Stimulated activated CD4-positive, alpha-beta T cell treated with anti-CD3 and anti-CD28 coated beads, Interleukin-12 subunit alpha, Interleukin-12 subunit beta, amount 100 ng/mL, for 4 hours (primary cell): ENCODE measurements at places on chromosomes 11 and 22.

DNA sequence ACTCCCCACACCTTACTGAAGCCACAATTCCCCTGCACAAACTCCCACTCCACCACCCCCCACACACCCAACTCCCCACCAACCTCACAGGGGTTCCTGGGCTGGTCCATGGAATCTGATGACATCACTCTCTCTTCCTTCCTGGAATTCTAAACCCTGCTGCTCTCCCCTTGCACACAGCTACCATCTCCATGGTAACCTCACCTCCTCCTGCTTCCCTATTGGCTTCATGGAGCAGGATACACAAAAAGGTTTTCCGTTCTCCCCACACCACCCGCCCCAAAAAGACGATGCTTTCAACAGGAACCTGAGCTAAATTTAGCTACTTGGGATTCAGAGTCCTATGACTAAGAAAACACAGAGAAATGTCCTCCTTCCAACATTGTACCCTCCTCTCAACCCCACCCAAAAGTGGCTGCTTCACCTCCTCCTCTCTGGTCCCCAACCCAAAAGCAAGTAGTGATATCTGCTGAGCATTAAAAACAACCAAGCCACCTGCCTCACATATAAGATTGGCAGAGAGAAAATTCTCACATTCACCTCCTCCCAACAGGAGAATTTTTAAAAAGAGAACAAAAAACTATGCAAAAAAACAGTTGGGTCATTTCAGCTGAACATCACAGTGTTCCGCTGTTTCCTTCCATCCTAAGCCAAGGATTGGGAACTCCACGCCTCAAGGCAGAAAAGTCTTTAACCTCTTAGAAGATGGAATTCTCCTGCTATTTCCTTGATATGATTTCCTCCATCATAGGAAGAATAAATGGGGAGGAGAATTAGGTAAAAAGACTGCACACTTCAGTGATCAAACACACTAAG lies 66.9 kb downstream of the RBFOX2 start:
- no peak for DNase-seq

- no peak for DNase-seq
These were observed 1208.0 kb downstream of the BRD1 start for GRCh38 chr22:48619721-48620120.

- peak; percentile 63 for DNase-seq
These were observed 13.1 kb downstream of the EEF1G start for GRCh38 chr11:62560566-62561103.

- no peak for DNase-seq
These were observed 15.7 kb downstream of the LRP4 start for GRCh38 chr11:46902694-46903093.

GRCh38 chr11:101390539-101390938 lies 193.3 kb downstream of the TRPC6 start:
- no peak for DNase-seq

DNA sequence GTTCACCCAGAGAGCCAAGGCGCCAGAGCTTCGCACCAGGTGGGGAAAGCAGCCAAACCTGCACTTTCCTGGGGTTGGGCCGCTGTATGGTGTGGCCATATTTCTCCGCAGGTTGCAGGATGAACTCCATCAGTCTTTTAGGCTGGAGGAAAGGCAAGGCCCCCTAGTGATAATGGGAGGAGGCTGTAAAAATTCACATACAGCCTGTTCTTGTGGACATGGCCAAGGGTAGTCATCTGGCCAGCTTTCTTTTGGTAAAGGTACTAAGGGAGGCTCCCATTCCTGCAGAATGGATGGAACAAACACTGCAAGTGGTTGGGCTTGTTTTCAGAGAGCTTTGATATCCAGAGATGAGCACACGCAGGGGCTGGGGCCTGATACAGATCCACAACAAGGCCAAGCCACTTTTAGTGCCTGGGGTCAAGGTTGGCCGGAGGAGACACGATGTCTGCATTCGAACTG lies 29.6 kb downstream of the C22orf31 start:
- no peak for DNase-seq

GRCh38 chr22:44532552-44532951 lies 34.5 kb upstream of the RTL6 start:
- DNase-seq, result no peak

DNA sequence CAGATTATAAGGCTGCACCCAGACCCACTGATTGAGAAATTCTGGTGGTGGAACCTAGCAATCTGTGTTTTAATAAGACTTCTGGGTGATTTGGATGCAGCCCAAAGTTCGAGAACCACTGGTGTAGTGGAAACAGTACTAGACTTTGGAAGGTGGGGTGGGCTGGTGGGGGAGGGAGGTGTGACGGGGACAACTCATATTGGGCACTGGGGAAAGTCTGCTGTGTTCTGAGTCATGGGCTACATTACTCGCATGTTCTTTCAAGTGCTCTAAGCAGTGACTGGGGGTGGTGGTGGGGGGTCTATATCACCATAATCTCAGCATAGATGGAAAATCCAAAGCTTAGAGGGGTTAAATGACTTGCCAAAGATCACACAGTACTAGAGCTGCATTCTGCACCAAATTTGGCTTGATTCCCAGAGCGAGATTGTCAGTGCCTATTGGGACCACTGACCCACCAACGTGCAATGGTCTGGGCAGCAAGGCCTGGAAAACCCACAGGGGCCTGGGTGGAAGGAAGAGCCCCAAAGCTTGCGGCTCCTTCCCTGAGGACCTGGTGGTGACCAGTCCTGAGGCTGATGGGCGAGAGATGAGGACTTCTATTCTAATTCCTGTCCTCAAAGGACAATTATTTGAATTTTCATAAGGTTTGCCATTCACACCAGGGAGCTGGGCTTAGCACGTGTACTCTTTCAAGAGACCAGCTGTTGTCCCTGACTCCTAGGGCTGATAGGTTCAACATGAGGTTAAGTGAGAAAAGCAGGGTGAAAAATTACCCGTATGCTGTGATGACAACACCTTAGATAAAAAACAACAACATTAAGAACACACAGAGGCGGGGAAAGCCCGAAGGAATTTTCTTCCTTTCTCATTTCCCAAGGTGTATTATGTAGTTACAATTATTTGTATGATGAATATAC lies 77.5 kb upstream of the NARS2 start:
- DNase-seq, result peak; percentile 17

GRCh38 chr22:19065298-19065859 lies 56.8 kb downstream of the DGCR2 start:
- no peak for DNase-seq

GRCh38 chr11:123479048-123479837 lies 49.2 kb downstream of the GRAMD1B start:
- DNase-seq, result no peak

DNA sequence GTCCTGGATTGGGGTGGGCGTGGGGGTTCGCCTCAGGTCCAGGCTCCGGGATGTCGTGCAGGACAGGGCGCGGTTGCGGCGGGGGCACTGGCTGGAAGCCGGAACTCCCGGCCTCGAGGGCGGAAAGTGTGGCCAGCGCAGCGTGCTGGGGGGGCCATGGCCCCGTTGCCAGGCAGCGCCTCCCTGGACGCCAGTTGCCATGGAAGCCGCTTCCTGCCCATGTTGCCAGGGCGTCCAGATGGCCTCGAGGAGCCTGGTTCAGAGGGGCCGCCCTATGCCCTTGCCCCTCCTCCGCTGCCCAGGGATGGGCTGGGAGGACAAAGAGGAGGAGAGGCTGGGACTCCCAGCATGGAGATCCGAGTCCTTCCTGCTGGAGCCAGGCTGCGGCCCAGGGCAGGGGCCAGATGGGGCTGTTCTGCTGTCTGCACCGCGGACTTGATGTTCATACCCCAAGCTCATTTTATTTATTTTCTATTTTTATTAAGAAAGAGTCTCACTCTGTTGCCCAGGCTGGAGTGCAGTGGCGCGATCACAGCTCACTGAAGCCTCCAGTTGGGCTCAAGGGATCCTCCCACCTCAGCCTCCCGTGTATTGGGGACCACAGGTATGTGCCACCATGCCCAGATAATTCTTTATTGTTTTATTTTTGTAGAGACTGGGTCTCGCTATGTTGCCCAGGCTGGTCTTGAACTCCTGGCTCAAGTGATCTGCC lies 4.6 kb upstream of the CCDC188 start:
- no peak for DNase-seq

- DNase-seq, result no peak
These were observed 70.4 kb downstream of the MYO7A start for GRCh38 chr11:77198440-77198849.

- no peak for DNase-seq
These were observed 180.2 kb downstream of the NAV2 start for GRCh38 chr11:19892876-19893275.

GRCh38 chr22:49244466-49245420 lies 582.9 kb downstream of the BRD1 start:
- DNase-seq, result no peak

- DNase-seq, result no peak
These were observed 96.9 kb downstream of the PDE2A start for GRCh38 chr11:72577271-72577721.

GRCh38 chr11:115903179-115903578 lies 399.0 kb upstream of the CADM1 start:
- DNase-seq, result no peak

DNA sequence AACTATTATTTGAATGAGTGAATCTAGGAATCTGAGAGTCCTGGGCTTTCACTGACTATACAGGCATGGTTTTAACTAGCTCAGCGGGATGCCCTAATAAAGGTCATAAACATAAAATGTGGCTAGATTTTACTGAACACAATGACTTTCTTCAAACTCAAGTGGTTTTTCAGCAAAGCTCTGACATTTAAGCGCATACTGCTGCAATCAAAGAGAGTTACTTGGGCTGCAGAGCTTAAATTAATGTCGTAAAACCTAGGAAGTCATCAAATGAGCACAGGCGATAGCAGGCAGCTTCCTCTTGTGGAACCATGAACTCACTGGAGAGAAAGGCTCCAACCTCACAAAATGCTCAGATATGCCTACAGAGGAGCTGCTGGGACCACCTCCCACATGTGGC lies 6.7 kb downstream of the CSNK2A3 start:
- DNase-seq, result no peak

DNA sequence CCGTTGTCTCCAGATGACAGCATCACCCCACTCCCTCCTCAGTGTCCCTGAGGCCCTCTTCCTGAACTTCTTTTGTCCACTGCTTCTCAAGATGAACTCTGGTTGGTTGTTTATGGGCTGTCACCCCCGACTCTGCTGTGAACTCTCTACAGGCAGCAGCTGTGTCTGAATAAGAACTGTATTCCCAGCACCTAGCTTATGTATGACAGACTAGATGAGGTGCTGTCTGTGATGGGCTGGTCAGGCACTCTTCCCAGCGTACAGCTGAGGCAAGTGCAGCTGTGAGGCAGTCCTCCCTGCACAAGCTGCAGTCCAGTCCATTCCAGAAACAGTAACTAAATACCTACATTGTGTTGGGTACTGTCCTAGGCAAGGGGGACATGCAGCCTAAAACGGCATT lies 111.4 kb upstream of the PITPNB start:
- no peak for DNase-seq

DNA sequence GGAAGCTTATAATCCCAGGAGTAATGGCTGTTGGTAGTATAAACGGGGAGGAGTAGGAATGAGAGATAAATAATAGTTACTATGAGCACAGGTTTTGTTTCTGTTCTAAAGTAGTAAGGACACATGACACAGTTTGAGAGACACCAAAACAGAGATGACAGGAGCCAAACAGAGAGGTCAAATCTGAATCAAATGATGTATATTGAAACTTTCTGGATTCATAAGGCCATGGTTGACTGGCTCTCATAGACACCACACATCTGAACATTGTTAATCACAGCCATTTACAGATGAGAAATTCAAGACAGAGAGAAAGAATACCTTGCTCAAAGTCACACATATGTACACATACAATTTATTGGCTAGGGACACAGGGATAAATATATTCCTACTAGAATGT lies 63.4 kb upstream of the UCP3 start:
- DNase-seq, result no peak

- no peak for DNase-seq
These were observed 295.6 kb downstream of the DDX10 start for GRCh38 chr11:108960501-108960900.

DNA sequence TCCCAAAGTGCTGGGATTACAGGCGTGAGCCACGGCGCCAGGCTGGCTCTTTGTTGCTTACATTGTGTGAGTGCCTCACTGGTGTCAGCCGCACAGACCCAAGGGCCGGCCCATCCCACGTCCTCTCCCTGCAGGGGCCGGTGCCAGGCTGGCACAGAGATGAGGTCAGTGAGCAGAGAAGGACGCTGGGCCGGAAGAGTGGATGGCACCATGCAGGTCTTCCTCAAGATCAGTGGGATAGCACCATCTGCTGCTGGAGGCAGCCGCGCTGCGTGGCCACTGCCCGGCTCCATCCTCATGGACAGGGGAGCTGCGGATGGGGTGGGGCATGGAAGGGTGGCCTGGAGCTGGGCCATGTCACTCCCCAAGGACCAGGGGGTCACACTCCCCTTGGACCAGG lies 22.0 kb upstream of the FGF4 start:
- DNase-seq, result no peak

GRCh38 chr22:31080164-31080847 lies 812 bp upstream of the SMTN start:
- DNase-seq, result no peak

DNA sequence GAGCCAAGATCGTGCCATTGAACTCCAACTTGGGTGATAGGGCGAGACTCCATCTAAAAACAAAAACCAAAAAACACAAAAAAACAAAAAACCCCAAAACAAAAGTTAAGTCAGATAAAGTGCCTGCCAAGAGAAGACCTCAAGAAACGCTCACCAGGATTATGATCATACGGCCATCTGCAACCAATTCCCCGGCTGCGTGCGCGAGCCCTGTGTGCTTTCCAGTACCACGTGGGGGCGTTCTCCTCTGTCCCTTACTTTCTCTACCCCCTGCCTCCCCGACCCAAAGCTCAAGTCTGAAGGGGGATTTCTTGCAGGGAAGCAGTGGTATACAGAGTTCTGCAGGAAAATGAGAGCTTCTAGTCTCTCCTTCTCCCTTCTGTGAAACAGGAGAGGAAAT lies 10.5 kb upstream of the RPS19BP1 start:
- no peak for DNase-seq

- DNase-seq, result no peak
These were observed 12.0 kb downstream of the FGF3 start for GRCh38 chr11:69807106-69807815.

DNA sequence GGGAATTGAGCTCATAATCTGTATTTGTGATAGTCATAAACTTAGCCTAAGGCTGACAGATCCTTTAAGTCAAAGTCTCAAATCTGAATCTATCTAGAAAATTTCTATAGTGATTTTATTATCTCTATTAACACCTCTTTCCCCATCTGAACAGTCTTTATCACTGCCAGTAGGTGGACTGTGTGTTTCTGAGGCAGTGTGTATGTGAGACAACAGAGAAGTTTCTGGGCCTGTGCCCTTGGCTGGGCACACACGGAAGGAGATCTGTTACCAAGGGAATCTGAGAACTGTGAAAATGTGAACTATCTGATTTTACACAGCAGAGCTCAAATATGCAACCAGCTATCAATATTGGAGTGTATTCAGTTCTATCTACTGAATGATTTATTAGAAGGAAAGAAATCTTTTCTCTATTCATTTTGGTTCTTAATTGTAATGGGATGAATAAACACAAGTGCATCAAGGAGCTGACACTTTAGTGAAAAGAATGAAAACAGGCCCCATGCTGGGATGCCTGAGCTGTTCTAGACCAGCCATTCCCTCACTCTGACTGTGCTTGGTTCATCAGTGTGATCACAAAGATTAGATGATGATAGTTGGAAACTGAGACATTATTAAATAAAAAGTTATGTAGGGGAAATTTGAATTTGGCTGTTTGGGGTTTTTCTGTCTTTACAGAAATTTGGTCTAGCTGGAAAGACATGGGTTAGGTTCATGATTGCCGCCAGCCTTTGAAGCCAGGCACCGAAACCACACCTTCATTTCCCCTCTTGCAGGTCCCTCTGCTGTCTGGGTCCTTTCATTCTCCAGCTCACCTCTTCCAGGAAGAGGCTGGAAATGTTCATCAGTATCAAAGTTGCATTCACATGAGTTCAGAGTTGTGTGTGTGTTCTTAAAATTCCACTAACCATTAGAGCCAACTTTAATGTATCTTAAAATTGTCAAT lies 68.1 kb downstream of the LIF start:
- DNase-seq, result peak; percentile 52
